ENCODE measurements at places on chromosomes 7 and 10.

DNA sequence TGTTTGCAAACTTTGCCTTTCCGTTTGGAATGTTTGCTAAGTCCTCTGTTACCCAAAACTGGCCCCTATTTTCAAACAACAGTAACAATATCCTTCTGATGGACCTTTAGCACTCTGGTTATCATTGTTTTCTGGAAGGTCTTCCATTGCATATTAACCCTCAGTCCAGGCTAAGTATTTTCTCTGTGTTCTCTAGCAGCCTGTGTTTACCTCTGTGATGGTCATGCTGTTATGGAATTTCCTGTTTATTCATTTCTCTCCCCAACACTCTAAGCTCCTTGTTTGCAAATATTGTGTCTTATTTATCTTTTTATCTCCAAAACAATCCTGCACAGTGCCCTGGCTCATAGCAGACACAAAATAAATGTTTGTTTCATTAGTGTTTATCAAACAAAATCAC lies 560.3 kb downstream of the ATRNL1 start:
- no peak for DNase-seq

- DNase-seq, result no peak
Measured at GRCh38 chr10:86657396-86658011, 3.2 kb downstream of the OPN4 start.

DNA sequence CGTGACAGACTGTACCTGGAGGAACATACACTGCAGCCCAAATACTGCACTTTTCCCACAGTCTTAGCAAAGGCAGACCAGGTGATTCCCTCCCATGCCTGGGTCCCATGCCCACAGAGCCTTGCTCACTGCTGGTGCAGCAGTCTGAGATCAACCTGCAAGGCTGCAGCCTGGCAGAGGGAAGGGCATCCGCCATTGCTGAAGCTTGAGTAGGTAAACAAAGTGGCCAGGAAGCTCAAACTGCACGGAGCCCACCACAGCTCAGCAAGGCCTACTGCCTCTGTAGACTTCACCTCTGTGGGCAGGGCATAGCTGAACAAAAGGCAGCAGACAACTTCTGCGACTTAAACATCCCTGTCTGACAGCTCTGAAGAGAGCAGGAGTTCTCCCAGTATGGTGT lies 597.8 kb upstream of the MBL2 start:
- no peak for DNase-seq

DNA sequence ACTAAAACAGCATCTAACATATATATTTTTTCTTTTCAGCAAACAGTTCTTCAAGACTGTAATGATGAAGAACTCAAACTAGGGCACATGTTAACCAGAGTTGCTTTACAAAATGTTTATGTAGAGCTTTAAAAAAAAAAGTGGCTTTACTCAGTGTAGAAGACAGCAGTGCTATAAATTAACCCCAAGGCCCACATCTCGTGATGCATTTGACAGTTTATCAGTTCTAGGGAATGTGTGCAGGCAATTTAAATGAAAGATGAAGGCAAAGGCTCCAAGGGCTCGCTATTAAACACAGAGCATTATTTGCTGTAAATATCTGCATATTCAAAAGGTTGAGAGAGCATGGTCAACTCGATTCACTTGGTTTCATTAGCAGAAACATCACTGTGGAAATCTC lies 558.1 kb downstream of the MAGI2 start:
- DNase-seq, result no peak

DNA sequence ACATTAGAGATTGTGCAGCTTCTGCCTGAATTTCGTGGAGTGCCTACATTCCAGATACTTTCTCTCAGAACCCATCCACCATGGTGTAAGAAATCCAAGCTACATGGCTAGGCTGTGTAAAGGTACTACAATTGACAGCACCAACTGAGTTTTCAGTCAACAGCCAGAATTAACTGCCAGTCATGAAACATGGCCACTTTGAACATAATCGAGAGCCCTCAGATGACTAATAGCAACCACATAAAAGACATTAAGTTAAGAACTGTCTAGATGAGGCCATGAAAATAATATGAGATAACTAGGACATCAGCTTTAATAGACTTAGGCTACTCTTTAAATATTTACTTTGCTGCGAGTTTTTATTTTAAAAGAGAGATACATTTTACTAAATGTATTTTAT lies 1106.8 kb upstream of the LRRTM3 start:
- no peak for DNase-seq

DNA sequence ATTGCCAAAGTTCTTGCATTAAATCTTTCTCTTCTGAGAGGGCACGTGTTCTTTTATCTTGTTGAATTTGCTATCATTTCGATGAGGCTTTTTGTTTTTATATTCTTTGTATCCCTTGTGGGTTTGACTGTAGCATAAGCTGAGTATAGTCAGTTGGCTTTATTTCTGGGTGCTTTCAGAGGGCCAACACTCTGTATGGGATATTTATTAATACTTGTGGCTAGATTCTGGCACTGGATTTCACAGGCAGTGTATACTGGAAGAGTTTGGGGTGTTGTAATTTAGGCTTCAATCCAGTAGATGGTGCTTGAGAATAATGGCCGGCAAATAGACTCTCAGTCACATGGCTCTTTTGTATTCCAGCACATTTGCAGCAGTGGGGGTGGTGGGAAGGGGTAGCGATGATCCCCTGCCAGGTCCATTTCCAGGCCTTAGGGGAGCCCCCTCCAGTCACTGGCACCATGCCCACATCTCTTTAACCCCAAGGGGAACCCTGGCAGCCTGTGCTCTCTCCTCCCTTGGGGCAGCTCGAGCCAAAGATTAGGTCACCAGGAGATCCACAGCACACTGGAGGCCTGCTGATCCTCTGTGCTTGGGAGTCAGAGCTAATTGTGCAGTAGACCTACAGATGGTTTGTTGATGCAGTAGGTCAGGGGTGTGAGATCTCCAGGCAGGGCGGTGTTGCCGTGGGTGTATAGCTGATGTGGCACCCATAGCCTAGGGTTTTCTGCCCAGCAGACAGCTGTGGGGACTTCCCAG lies 81.8 kb downstream of the PTPN20 start:
- peak; percentile 50 for DNase-seq

- peak; percentile 93 for DNase-seq
Measured at GRCh38 chr7:44184206-44184872, 4.9 kb downstream of the GCK start.

- DNase-seq, result no peak
Measured at GRCh38 chr7:141339603-141340002, 211.6 kb upstream of the AGK start.

GRCh38 chr10:100174699-100175677 lies 10.8 kb downstream of the ERLIN1 start:
- DNase-seq, result no peak

GRCh38 chr10:79948976-79949722 lies at the start of gene SFTPD:
SFTPD (minus strand) TSS chr10:79949105; CDS start chr10:79946659, 2,446 bp downstream.
- DNase-seq, result no peak

DNA sequence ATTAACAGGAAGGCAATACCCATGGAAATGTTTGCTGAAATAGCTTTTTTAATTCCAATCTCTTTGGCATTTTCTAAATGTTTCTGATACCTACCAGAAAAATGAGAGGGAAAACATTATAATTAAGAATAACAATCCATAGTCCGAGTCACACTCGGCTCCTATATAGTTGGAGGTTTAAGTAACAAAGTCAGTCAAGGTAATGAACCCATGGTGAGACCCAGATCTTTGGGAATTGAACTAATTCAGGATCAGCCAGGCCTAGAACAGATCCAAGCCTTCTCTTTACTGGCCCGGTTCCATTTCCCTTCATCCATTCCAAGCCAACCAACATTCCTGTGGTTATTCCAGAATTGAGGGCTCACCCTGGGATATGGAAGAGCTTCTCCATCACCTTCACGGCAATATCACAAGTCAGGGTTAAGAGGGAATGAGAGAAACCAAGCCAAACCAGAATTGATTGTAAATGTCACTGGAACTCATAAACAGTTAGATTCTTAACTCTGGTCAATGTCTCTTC lies 28.3 kb downstream of the ABCB4 start:
- DNase-seq, result peak; percentile 18

- DNase-seq, result no peak
Measured at GRCh38 chr7:36994456-36995112, 270.3 kb upstream of the AOAH start.

GRCh38 chr7:90660819-90661218 lies 64.7 kb downstream of the CDK14 start:
- DNase-seq, result no peak

DNA sequence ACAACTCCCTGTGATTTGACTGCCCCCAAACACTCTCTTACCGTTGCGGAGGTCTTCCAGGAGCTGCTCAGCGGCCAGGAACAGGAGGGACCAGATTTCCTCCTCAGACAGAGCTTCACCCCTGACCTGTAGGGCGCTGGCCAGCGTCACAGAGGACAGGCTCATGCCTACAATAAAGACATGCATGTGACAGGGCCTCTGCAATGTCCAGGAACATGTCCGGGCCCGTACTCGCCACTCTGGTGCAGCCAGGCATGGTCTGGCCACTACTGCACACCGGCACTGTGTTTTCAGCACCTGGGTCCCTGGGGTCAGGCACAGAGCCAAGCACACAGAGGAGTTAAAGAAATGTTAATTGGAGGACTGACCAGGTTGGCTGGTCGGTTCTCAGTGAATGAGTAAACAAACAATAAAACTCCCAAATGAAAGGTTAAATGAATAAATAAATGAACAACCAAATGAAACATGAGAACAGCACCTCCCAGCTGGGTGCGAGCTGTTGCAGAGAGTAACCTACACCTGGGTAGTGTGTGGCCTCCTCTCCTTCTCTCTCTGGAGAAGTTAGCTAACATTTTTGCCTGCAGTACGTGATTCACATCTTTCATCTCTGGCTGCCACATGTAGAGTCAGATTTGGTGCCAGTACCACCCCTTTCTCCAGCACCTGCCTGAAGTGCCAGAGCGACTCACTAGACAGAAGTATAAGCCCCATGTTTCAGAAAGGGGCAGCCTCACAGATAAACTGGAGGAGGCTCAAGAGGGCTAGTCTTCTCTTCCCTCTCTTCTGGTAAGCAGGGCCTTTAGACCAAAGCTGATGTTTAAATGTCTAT lies 22.8 kb downstream of the FRMPD2 start:
- DNase-seq, result no peak

GRCh38 chr7:49703337-49703736 lies 70.1 kb upstream of the VWC2 start:
- DNase-seq, result no peak

- no peak for DNase-seq
Measured at GRCh38 chr10:74880041-74880440, 53.6 kb downstream of the KAT6B start.

DNA sequence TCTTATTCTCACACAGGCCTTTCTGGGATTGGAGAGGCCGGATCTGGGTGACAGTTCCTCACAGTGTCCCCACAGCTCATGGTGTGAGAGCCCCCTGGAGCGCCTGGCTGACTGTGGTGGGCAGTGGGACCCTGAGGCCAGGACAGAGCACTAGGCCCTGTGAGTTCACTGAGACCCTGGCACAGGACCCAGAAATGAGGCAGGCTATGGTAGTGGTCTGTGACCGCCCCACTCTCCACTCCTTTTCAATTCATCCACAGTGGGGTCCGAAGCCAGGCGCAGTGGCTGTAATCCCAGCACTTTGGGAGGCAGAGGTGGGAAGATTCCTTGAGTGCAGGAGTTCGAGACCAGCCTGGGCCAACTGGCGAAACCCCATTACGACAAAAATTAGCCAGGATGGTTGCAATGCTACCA lies 95.9 kb upstream of the TNRC18 start:
- no peak for DNase-seq

GRCh38 chr10:69506834-69507713 lies 55.8 kb downstream of the TSPAN15 start:
- DNase-seq, result no peak

GRCh38 chr7:1330801-1331425 lies 98.2 kb downstream of the UNCX start:
- DNase-seq, result no peak

- DNase-seq, result peak; percentile 95
Measured at GRCh38 chr10:122468926-122469781, 7.8 kb downstream of the HTRA1 start.

GRCh38 chr7:5630670-5631069 lies 150.8 kb downstream of the RNF216 start:
- no peak for DNase-seq

- DNase-seq, result peak; percentile 97
Measured at GRCh38 chr7:1028775-1029636, 15.3 kb upstream of the GPR146 start.

DNA sequence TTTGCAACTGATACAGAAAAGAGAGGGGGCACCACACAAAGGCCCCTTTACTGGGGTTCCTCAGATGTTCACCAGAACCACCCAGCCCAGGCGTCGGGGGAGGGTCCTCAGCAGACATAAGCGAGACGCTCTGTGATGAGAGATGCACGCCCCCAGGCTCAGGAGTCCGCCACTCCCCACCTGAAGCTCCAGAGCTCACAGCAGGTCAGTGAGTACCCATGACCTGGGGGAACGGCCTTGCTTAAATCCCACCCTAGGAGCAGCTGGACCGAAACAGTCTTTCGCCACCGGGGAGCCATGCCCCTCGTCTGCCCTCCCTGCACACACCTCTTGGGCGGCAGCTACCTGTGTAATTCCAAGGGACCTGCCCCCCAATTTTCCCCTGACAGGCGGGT lies 2.8 kb downstream of the CRYGN start:
- no peak for DNase-seq

- no peak for DNase-seq
Measured at GRCh38 chr7:154610903-154611302, 392.0 kb downstream of the PAXIP1 start.

DNA sequence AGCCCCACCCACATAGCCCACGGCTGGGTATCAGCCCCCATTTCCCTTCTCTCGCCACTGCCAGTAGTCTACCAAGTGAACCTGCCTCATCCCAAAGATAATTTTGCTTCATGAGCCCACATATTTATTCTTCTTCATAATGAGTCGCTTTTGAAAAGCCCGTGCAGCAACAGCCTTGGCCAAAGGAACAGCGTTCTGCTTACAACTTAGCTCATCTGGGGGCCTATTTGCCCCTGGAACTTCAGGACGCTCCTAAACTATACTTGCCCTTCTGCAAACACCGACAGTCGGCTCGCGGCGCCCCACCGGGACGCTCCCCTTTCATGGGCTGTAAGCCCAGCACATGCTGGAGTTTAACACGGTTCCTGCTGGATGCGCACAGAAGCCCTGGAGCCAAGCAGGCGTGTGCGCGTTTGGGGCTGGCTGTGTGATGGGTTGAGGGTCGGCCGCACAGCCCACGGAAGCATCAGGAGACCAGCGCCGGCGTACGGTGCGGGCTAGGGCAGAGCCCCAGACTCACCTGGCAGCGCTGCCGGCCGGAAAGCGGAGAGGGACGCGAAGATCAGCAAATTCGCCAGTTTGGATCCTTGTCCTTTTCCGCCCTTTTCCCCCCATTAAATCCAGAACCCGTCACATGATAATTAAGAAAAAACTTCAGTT lies 370 bp downstream of the TMEM60 start:
- peak; percentile 26 for DNase-seq

- DNase-seq, result no peak
Measured at GRCh38 chr7:6178298-6179029, 94.0 kb downstream of the CYTH3 start.

GRCh38 chr10:127527320-127527719 lies 21.8 kb upstream of the NPS start:
- no peak for DNase-seq

GRCh38 chr7:50293509-50294179 lies 10.9 kb upstream of the IKZF1 start:
- no peak for DNase-seq
